Fibroblast of lung (primary cell): ENCODE measurements at places on chromosomes 12 and 14. TPM values are rescaled to one million over a fixed set of nuclear protein-coding genes. Genes with fewer than 3 reads are reported as not detected.

DNA sequence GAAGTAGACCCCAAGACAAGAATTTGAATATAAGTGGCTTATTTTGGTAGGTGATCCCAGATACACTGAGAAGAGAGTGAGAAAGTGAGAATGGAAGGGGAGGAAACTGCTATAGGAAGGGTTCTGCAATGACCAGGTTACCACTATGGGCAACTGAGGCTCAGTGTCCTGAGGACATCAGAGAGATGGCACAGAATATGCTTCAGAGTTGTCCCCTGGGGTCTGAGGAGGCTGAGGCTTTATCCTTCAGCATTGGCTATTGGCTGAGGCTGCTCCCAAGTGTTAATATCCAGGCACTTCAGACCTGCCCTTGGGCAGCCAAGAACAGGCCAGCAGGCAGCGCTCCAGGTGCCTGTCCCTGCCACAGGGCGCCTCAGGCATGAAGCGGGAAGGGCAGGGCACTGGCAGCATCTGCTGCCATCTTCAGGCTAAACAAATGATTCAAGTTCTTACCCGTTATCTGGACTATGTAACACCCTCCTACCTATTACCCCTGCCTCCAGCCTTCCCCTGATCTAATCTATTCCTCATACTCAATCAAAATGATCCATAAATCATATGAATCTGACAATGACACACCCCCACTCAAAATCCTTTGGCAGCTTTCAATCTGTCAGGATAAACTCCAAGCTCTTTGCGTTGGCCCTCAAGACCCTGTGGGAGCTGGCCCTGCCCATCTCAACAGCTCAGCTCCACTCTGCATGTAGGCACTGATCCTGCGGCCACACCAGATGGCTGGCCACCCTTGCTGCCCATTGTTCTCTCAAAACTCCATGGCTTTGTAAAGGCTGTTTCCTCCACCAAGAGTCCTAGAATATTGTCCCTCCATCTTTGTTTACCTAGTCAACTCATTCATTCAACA is 42.4 kb downstream of the CKAP4 start:
- H3K4me3 ChIP-seq: no peak overlapping the region
- no peaks in the 10 kb centered on the region for H3K36me3 ChIP-seq
- H3K4me1 ChIP-seq: no peaks in the 10 kb centered on the region
- no peak overlapping the region for H3K27ac ChIP-seq
- no peaks in the 10 kb centered on the region for H3K27me3 ChIP-seq
- DNase-seq: no peak

GRCh38 chr14:33114331-33114730 is 175.7 kb downstream of the NPAS3 start:
- H3K4me1 ChIP-seq: no peaks in the 10 kb centered on the region
- no peak overlapping the region for H3K27ac ChIP-seq
- DNase-seq: no peak
- H3K36me3 ChIP-seq: no peaks in the 10 kb centered on the region
- H3K27me3 ChIP-seq: no peaks in the 10 kb centered on the region

- peaks cover 34% of the 10 kb centered on the region for H3K27me3 ChIP-seq
- no peaks in the 10 kb centered on the region for H3K36me3 ChIP-seq
- DNase-seq: no peak
- no peak overlapping the region for H3K27ac ChIP-seq
- H3K4me1 ChIP-seq: no peaks in the 10 kb centered on the region
Observed at GRCh38 chr12:98924-99352, 32.4 kb downstream of the IQSEC3 start.

DNA sequence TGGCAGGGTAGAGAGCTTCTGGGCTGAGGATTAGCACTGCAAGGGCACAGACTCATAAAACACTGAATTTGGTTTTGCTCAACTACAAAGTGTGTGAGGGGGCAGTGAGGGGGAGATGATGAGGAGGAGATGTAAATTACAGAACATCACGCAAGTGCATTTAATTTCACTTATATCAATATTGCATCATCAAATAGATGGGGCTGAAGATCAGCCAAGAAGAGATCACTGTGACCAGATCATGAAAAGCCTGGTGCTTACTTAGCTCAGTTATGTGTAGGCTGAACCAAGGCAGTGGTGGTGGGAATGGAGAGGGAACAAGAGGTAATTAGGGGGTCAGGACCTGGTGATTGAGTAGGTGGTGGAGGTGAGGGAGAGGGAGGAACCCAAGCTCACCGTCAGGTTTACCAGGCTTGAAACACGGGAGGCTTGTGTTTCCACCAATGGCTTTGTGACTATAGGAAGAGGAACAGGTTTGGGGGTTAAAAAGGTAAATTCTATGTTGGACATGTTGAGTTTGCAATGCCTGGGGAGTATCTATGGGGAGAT is 11.3 kb downstream of the FOS start:
- DNase-seq: no peak
- H3K4me3 ChIP-seq: no peak overlapping the region
- peaks cover 5% of the 10 kb centered on the region for H3K4me1 ChIP-seq
- H3K36me3 ChIP-seq: no peaks in the 10 kb centered on the region
- H3K27ac ChIP-seq: no peak overlapping the region
- peaks cover 11% of the 10 kb centered on the region for H3K27me3 ChIP-seq

- peaks cover 14% of the 10 kb centered on the region for H3K4me1 ChIP-seq
- DNase-seq: no peak
- no peaks in the 10 kb centered on the region for H3K36me3 ChIP-seq
Observed at GRCh38 chr12:93892423-93893268, 215.5 kb downstream of the CRADD start.

- H3K36me3 ChIP-seq: no peaks in the 10 kb centered on the region
- H3K27me3 ChIP-seq: no peaks in the 10 kb centered on the region
- no peak for DNase-seq
- no peak overlapping the region for H3K4me3 ChIP-seq
Observed at GRCh38 chr12:86772696-86773095, 516.5 kb upstream of the MGAT4C start.

- peaks cover 16% of the 10 kb centered on the region for H3K4me1 ChIP-seq
- H3K27me3 ChIP-seq: no peaks in the 10 kb centered on the region
- no peak for DNase-seq
- peak overlapping the region; percentile 79 for H3K27ac ChIP-seq
Observed at GRCh38 chr12:122079532-122080081, 1.1 kb downstream of the MLXIP start.

ADAM21 gene
- total RNA-seq: 0.51 and 0.66 TPM in 2 replicates
